ENCODE measurements at places on chromosomes 7 and 10. TPM values are rescaled to one million over a fixed set of nuclear protein-coding genes. Genes with fewer than 3 reads are reported as not detected.

The CYP3A7 gene
- 0.28 TPM for total RNA-seq

The C10orf62 gene
- total RNA-seq, result not detected

The LDB3 gene
- total RNA-seq, result 1.5 TPM

The GPC2 gene
- total RNA-seq, result 5.6 TPM

The PLAC9 gene
- 10.4 TPM for total RNA-seq

The VGF gene
- total RNA-seq, result 0.20 TPM

The GPR85 gene
- total RNA-seq, result 1.1 TPM

The EBLN1 gene
- not detected for total RNA-seq

- peaks cover 11% of the 10 kb centered on the region for H3K4me1 ChIP-seq
- no peaks in the 10 kb centered on the region for H3K36me3 ChIP-seq
- no peaks in the 10 kb centered on the region for H3K27me3 ChIP-seq
- no peak overlapping the region for H3K27ac ChIP-seq
- H3K4me3 ChIP-seq, result no peak overlapping the region
Measured at GRCh38 chr10:51696251-51696650, 3.1 kb downstream of the CSTF2T start.

GRCh38 chr7:156374335-156374734, 266.2 kb upstream of the RNF32 start:
- no peak overlapping the region for H3K4me3 ChIP-seq
- H3K27ac ChIP-seq, result no peak overlapping the region
- no peaks in the 10 kb centered on the region for H3K27me3 ChIP-seq

- H3K27ac ChIP-seq, result no peak overlapping the region
- no peak for DNase-seq
- no peak overlapping the region for H3K4me3 ChIP-seq
- no peaks in the 10 kb centered on the region for H3K27me3 ChIP-seq
- H3K4me1 ChIP-seq, result no peaks in the 10 kb centered on the region
Measured at GRCh38 chr7:111301891-111302290, 211.0 kb downstream of the LRRN3 start.

DNA sequence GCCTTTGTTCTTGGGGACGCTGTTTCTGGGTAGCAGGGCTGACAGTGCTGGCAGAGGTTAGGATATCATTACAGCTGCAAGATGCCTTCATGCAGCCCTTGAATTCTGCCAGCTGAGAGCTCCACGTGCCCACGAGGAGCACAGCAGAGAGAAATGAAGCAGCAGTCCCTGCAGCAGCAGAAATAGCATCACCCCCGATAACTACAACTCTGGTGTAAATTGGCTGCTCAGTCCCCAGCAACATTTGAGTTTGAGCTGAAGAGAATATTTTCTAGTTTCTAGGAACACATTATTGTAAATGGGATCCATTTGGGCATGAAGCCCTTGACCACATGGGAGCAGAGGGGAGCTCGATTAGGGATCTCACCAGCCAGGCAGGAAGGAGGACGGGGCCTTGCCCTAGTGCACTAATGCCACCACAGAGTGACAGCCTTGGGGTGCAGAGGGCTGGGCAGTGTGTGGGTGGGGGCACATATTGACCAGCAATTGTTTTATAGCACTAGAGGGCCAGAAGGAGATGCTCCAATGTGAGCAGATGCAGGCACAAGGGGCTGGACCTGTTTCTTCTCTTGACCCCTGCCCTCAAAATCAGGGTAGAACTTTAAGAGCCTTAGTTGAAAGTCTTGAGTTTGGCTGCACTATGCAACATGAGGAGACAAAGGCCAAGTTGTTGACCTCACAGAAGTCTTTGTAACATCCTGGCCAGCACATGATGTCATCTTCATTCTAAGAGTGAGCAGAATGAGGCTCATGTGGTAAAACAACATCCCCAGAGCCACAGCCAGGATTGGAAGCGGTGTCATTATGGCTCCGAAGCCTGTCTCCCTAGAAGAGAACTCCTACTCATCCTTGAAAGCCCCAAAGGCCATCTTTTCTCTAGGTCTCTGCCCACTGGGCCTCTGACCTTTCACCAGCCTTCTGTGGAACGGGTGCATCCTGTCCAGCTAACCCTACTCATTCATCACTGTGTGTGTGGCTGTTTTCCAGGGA, 52.6 kb downstream of the ADCY1 start:
- H3K4me1 ChIP-seq, result no peaks in the 10 kb centered on the region
- H3K27me3 ChIP-seq, result no peaks in the 10 kb centered on the region
- H3K4me3 ChIP-seq, result no peak overlapping the region
- no peak for DNase-seq
- H3K36me3 ChIP-seq, result no peaks in the 10 kb centered on the region
- H3K27ac ChIP-seq, result no peak overlapping the region

GRCh38 chr10:86940677-86941076, 16.7 kb downstream of the MMRN2 start:
- no peak overlapping the region for H3K4me3 ChIP-seq
- H3K27me3 ChIP-seq, result no peaks in the 10 kb centered on the region
- H3K27ac ChIP-seq, result no peak overlapping the region

DNA sequence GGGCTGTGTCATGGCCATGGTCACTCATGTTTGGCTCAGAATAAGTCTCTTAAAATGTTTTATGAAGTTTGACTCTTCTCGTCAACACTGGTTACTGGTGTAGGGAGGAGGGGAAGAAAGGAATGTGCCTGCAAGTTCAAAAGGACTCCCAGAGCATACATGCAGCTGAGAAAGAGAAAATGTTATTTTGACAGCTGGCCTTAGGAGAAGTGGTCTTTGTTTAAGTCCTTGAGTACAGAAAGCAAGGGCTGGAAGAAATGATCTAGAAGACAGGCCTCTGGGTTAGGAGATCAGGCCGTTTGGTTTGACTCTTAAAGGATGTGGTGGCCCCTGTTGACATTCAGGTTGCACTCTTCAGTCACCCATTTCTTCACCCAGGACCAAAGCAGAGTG, 245.5 kb downstream of the REEP3 start:
- no peak overlapping the region for H3K4me3 ChIP-seq
- no peak overlapping the region for H3K27ac ChIP-seq
- no peak for DNase-seq
- no peaks in the 10 kb centered on the region for H3K36me3 ChIP-seq
- H3K4me1 ChIP-seq, result no peaks in the 10 kb centered on the region

GRCh38 chr7:128705891-128706333, 33.2 kb upstream of the CALU start:
- H3K27me3 ChIP-seq, result no peaks in the 10 kb centered on the region
- no peak for DNase-seq
- no peaks in the 10 kb centered on the region for H3K36me3 ChIP-seq
- H3K4me1 ChIP-seq, result no peaks in the 10 kb centered on the region

GRCh38 chr10:73876157-73876556, 1.8 kb upstream of the CAMK2G start:
- H3K27me3 ChIP-seq, result no peaks in the 10 kb centered on the region
- H3K36me3 ChIP-seq, result no peaks in the 10 kb centered on the region
- no peak overlapping the region for H3K27ac ChIP-seq

- H3K36me3 ChIP-seq, result no peaks in the 10 kb centered on the region
- no peak overlapping the region for H3K27ac ChIP-seq
Measured at GRCh38 chr10:104253106-104253505, 1.6 kb upstream of the GSTO1 start.

GRCh38 chr7:131455546-131455945, 100.9 kb downstream of the PODXL start:
- no peak overlapping the region for H3K4me3 ChIP-seq
- H3K4me1 ChIP-seq, result no peaks in the 10 kb centered on the region
- H3K36me3 ChIP-seq, result no peaks in the 10 kb centered on the region
- no peak for DNase-seq
- no peaks in the 10 kb centered on the region for H3K27me3 ChIP-seq

GRCh38 chr7:105678811-105679495, 97.7 kb upstream of the EFCAB10 start:
- H3K27ac ChIP-seq, result peak overlapping the region; percentile 51
- peak; percentile 80 for DNase-seq
- H3K4me3 ChIP-seq, result peak overlapping the region; percentile 31
- H3K27me3 ChIP-seq, result no peaks in the 10 kb centered on the region

- H3K4me1 ChIP-seq, result no peaks in the 10 kb centered on the region
- H3K4me3 ChIP-seq, result no peak overlapping the region
- DNase-seq, result no peak
- no peaks in the 10 kb centered on the region for H3K27me3 ChIP-seq
- H3K36me3 ChIP-seq, result no peaks in the 10 kb centered on the region
Measured at GRCh38 chr7:117281562-117281961, 41.3 kb downstream of the WNT2 start.

GRCh38 chr7:4325732-4326131, 356.4 kb upstream of the FOXK1 start:
- no peak for DNase-seq
- H3K27me3 ChIP-seq, result no peaks in the 10 kb centered on the region
- no peak overlapping the region for H3K4me3 ChIP-seq
- no peaks in the 10 kb centered on the region for H3K36me3 ChIP-seq
- no peak overlapping the region for H3K27ac ChIP-seq

GRCh38 chr10:104330168-104331110, 7.8 kb downstream of the ITPRIP start:
- no peak overlapping the region for H3K4me3 ChIP-seq
- H3K36me3 ChIP-seq, result no peaks in the 10 kb centered on the region
- H3K27me3 ChIP-seq, result no peaks in the 10 kb centered on the region
- H3K27ac ChIP-seq, result peak overlapping the region; percentile 86

GRCh38 chr7:133051066-133051465, 30.8 kb downstream of the CHCHD3 start:
- no peaks in the 10 kb centered on the region for H3K27me3 ChIP-seq

DNA sequence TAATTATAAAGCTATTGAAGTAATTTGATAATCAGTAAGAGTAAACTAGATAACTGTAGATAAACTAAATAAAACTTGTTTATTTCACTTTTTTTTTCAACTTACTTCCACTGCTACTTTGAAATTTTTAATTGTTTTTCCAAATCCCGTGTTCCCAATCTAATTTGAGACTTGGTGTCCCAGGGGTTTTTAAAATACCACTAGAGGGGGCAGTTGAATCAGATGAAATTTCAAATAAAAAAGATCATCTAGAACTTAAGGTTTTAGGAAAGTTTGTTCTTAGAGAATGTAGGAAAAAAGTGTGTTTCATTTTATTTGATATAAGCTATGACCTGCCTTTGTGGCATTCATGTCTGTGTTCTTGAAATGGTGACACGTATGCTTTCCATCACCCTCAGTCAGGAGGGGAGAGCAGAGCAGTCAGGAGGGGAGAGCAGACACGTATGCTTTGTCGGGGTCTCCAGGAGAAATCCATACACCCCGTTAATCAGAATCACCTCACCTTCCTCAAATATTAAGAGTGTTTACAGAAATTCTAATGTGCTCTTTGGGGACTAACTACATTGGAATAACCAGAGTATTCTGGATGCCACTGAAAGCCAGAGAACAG, 49.9 kb downstream of the C10orf67 start:
- H3K4me3 ChIP-seq, result no peak overlapping the region
- no peak for DNase-seq
- no peaks in the 10 kb centered on the region for H3K27me3 ChIP-seq
- no peaks in the 10 kb centered on the region for H3K36me3 ChIP-seq
- H3K27ac ChIP-seq, result no peak overlapping the region

Measured in ovary (tissue), 10 donors.